Nasal cavity respiratory epithelium epithelial cell of viscerocranial mucosa (primary cell): ENCODE measurements at places on chromosomes 1 and 21. TPM values are rescaled to one million over a fixed set of nuclear protein-coding genes. Genes with fewer than 3 reads are reported as not detected.

Gene HSPB7
- total RNA-seq, result not detected in 2 replicates

Gene OLIG2
- not detected in 2 replicates for total RNA-seq

Gene DVL1
- total RNA-seq, result 204 and 206 TPM in 2 replicates

Gene ANKRD35
- 0.68 and 3.8 TPM in 2 replicates for total RNA-seq
